ENCODE measurements at places on chromosomes 11 and 22. TPM values are rescaled to one million over a fixed set of nuclear protein-coding genes. Genes with fewer than 3 reads are reported as not detected.

- DNase-seq, result no peak
Measured at GRCh38 chr11:8934742-8935488, 2.2 kb upstream of the C11orf16 start.

DNA sequence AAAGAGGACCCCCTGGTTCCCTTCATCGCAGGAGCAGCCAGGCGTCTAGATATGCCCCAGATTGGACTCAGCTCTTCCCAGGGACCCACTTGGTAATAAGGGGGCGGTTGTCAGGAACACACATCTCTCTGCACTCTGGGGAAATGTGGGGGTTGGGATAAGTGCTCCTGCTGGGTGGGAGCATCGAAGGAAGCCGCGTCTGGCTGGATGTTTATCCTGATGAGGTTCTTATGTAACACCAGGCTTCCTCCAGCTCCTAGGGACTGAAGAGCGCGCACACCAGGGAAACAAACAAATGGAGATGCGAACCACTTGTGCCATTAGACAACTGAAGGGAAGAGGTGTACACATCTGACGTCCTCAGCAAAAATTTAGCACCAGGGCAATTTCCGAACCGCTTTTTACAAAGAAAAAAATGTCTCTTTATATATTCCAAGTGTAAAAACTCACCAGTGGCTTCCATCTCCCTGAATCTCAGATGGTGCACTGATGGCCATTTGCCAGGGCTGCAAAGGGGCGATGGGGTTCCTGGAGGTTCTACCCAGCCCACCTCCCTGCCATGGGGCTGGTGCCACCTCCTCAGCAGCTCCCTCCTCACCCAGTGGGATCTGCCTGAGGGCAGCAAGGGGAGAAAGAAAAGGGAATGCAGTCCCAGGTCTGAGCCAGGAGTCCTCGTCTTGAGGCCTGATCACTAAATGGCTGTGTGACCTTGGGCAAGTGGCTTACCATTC, 89.4 kb downstream of the PKNOX2 start:
- no peak for DNase-seq

DNA sequence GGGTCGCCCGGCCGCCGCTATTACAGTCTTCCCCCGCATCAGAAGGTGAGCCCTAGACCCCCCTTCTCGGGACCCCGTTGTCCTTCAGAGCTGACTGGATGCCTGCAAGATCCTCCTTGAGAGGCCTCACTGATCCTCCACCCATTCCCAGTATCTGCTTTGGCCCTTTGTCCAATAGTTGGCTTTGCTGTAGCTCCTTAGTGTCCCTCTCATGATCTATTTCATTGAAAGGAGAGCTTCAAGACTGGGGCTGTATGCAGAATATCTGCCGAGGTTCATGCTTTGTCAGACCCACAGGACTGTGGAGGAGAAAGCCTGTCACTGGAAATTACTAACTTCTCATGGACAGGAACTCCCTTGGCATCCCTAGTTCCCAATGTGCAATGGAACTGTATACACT, 499 bp downstream of the DLAT start:
- DNase-seq, result no peak

- no peak for DNase-seq
Measured at GRCh38 chr11:21895686-21896085, 297.2 kb upstream of the ANO5 start.

The ALG12 gene
- total RNA-seq, result 9.6 TPM

GRCh38 chr11:46006418-46007070, 84.1 kb downstream of the LARGE2 start:
- DNase-seq, result no peak

GRCh38 chr11:110128161-110128560, 35.0 kb downstream of the ZC3H12C start:
- DNase-seq, result no peak

Measured in gastrocnemius medialis (tissue), 4 donors.